ENCODE measurements at places on chromosomes 4 and X.

- no peak for DNase-seq
Measured at GRCh38 chr4:107349732-107350131, 313.6 kb upstream of the DKK2 start.

GRCh38 chr4:38818441-38818976, 13.9 kb upstream of the TLR1 start:
- no peak for DNase-seq

DNA sequence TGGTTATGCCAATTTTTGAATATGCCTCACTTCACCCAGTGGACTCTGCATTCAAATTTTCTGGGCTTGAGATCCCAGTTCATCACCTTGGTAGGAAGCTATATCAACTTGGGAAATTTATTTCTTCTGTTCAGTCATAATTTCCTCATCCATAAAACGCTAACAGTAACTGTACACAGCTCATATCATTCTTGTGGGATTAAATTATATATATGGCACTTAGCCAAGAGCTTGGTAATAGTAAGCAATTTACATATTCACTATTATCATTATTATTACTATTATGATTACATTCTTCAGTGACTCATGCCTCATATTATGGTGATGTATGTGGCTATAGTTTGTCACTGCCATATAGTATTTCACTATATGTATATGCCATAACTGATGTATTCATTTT, 177.6 kb downstream of the CPE start:
- DNase-seq, result no peak

DNA sequence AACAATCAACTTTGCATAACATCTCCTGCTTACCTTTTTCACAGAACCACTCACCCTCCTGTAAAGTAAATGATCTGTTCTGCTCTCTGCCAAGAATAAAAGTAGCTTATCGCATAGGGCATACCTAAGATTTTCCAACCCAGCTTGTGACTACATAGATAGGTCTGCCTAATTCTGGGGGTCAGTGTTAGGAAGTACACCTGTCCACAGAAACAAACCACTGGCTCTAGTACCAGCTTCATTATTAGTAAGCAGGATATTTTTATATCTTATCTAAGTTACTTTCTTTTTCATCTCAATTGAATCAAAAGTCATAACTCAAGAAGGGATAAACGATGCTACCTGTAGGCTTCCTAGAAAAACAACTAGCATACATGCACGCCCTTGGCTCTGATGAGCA, 23.8 kb downstream of the CXCL1 start:
- no peak for DNase-seq

DNA sequence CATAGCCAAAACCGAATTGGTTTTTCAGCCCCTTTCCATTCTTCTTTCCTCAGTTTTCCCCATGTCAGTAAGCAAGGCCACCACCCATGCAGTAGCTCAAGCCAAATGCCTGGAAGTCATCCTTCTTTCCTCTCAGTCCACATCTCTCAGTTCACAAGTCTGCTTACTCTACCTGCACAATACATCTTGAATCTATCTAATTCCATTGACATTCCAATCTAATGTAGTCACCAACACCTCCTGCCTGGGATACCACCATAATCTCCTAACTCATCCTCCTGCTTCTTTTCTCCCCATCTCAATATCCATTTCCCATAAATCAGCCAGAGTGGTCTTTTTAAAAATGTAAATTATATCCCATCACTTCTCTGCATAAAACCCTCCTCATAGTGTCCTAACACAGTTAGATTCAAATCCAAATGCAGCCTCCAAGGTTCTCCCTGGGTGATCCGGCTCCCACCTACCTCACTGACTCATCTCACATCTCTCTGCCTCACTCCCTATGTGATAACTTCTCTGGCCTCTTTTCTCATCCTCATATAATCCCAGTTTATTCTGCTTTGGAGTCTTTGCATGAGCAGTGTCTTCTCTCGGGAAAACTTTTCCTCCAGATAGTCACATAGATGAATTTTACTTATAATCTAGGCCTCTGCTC, 26.9 kb downstream of the KCNIP4 start:
- DNase-seq, result no peak

DNA sequence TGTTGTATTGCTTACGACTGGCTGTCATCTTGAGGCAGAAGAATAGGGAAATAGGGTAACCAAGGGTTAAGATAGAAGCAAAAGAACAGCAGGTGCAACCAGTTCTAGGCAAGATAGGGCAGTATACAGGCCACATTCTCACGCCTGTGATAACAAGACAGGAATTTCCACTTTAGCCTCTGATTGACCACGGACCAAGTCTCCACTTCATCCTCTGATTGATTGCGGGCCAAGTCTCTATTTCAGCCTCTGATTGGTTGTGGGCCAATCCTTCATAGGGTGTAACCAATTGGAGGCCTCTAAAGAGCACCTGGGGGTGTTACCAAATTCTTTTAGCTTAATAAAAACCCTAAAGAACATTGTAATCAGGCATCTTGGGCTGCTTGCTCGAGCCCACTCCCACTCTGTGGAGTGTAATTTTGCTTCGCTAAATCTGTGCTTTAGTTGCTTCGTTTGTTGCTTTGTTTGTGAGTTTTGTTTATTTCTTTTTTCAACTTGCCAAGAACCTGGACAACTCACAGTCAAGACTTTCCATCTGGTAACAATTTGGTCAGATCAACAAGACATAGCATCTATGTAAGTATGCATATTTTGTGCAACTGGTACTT, 8.7 kb upstream of the TBC1D9 start:
- no peak for DNase-seq

- no peak for DNase-seq
Measured at GRCh38 chrX:27444093-27444908, 18.8 kb downstream of the PPP4R3C start.

DNA sequence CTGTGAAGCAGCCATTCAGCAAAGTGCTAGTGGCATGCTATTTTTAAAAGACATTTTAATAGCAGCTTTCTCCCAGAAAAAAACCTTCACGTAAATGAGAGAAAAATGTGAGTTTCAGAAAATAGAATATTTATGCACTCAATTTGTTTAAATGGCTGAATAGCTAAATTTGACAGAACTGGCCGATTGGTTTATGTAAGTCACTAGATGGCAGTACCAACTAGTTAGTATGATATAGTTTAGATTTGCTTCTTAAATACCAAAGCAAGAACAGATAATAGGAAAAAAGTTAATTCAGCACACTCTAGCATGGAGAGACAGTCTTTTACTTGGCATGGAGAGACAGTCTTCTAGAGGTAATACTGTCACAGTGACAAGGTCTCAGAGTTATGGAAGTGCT, 250.1 kb downstream of the SNCA start:
- no peak for DNase-seq

- no peak for DNase-seq
Measured at GRCh38 chrX:2516623-2517022, 15.8 kb upstream of the DHRSX start.

- DNase-seq, result no peak
Measured at GRCh38 chrX:139026811-139027210, 315.3 kb upstream of the FGF13 start.

- DNase-seq, result no peak
Measured at GRCh38 chr4:3651267-3651845, 114.8 kb upstream of the ADRA2C start.

DNA sequence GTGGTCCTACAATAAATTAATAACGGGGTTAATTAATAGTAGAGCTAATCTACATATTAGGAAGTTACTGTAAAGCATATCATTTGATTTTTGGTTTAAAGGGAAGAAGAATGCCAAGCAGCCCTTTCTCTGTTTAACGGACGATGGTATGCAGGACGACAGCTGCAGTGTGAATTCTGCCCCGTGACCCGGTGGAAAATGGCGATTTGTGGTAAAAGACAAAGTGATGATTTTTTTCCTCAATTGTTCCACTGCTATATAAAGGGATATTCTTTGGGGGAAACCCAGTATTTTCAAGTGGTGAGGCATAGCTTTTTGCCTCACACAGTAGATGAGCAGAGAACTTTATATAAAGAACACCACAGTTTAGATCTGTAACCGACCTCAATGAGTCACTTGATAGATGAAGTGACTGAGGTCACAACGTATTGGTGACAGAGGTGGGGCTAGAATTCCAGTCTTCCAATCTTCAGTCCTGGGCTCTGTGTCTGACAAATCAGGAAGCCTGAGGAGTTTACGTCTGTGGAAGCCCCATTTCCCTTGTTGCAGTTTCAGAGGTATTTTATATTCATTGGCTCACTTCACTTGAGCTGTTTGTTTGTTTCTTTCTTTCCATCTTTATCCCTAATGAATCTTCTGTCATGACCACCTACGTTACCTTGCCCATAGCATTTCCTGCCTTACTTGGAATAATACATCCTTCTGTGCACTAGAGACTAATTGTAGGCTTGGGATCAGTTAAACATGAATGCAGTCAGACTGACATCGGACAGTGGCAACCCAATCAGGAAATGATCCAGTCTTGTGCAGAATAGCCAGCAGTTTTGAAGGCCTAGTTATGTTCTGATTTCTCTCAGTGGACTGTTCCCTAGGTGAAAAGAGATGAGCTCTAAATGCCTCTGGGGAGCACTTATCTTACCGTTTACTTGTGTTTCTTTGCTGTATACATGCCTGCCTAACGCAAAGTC, 30.1 kb downstream of the ZRSR2 start:
- DNase-seq, result no peak

- no peak for DNase-seq
Measured at GRCh38 chr4:117417856-117418255, 332.5 kb upstream of the TRAM1L1 start.

DNA sequence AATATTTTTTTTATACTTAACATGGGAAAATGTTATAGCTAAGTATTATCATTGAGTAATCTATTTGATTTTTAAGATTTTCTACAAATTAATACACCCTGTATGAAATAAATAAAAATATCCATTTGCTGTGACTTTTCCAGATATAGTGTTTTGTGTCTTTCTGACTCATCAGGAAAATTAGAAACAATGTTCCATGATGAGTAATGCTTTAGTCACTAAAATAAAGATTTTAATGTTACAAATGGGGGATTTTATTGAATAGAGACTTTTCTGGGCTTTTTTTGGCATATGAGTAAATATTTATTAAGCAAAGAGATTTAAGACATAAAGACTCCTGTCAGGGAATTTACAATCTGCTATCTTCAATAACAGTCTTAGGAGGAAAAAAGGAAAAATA, 279.2 kb upstream of the NOCT start:
- no peak for DNase-seq

DNA sequence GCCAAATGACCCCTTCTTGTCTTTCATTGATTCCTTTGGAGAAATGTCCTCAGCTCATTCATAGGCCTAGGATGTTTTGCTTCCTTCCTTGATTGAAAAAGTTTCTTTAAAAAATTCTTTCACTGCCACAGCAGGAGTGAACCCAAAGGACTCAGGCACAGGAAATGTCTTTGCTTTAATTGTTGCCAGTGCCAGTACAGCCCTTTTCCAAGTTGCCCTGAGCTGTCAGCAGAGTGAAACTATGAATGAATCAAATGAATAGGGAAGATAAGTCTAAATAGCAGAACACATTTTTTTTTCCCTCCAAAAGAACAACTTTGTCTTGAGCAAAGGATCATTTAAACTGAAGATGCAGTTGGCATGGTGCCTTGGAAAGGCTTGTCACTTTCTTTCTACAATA, 63.8 kb upstream of the SLC4A4 start:
- no peak for DNase-seq

DNA sequence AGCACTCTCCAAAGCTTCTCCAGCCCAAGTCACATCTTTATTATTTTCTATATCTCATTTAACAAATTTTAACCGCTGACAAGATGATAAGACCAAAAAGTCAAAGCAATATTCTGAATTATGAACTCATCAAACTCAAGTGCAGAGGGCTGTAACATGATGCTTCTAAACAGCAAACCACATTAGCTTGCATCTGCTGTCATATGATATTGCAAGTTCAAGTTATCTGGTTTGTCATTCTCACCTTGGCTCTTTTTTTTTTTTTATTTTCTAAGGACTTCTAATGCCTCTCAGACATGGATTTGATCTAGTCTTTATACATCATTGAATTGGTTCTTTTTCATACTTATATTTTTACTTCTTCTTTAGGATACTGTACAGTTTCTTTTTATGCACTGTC, 93.4 kb downstream of the SLC10A7 start:
- no peak for DNase-seq

- no peak for DNase-seq
Measured at GRCh38 chrX:19593690-19594089, 78.4 kb upstream of the MAP3K15 start.

DNA sequence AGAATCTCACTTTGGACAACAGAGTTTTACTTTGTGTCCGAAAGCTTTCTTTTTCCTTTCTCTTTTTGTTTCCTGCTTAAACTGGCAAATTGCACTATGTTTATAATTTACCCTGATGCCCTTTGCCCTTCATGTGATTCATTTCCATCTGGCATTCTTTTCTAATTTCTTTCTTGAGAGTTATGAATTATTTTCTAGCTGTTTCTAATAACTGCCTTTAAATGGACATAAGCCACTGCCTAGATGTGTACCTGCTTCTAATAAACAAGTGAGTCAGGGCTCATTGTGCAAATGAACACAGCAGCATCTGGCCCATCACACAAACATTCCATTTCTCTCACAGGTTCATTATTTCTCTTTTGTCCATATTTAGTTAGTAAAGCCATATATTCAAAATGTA, 242.3 kb upstream of the GPRIN3 start:
- DNase-seq, result no peak

DNA sequence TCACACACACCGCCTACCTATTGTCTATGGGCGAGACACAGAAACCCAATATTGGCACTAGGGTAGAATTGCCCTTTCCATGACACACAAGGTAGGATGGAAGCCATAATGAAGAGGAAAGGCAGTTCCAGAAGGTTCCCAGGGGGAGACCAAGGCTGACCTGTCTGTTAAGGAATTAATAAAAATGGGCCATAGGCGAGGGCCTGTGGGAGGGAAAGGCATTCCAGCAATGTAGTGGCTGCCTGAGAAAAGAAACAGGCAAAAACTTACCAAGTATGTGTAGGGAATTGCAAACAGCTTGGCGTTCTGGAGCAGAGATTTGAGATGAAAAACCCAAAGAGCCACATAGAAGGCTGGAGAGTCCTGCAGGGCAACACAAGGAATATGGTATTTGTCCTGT, 19.1 kb downstream of the MAGED2 start:
- no peak for DNase-seq

GRCh38 chr4:86481440-86481839, 112.7 kb upstream of the PTPN13 start:
- DNase-seq, result no peak

GRCh38 chrX:47502316-47503125, 19.5 kb upstream of the ZNF41 start:
- no peak for DNase-seq

GRCh38 chr4:656436-657337, 17.4 kb downstream of the ATP5ME start:
- DNase-seq, result no peak

DNA sequence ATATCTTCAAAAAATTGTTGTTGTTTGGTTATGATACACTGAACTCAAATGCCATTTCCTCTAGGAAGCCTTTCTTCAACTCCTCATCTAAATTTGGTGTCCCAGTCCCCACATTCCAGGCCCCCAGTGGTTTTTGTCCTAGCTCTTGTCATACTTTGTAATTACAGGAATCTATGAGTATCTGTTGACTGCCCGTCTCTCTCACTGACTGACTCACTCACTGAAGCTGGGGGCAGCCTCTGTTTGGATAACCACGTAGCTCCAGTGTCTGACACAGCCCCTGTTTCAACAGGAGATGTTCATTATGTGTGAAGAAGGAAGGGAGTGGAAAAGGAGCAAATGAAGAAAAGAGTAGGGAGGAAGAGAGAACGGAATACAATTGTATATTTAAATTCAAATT, 284.1 kb upstream of the TENM3 start:
- no peak for DNase-seq
